ENCODE measurements at places on chromosomes 7 and 10.
A peak's percentile ranks its signal among the peaks of the same experiment; 100 is the strongest.

- DNase-seq: no peak
Measured at GRCh38 chr10:98244586-98244985, 23.4 kb downstream of the LOXL4 start.

DNA sequence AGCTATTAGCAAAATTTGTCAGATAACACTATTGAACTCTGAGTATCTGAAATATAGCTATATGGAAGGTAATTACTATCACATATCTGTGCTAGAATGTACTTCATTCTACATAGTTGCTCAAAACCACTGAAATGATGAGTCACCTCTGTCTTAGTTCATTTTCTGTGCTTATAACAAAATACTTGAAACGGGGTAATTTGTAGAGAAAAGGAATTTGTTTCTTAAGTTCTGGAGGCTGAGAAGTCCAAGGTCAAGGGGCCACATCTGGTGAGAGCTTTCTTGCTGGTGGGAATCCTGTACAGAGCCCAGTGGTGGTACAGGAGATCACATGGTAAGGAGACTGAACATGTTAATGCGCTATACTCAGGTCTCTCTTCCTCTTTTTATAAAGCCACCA is 41.9 kb upstream of the TNKS2 start:
- DNase-seq: peak; percentile 2

DNA sequence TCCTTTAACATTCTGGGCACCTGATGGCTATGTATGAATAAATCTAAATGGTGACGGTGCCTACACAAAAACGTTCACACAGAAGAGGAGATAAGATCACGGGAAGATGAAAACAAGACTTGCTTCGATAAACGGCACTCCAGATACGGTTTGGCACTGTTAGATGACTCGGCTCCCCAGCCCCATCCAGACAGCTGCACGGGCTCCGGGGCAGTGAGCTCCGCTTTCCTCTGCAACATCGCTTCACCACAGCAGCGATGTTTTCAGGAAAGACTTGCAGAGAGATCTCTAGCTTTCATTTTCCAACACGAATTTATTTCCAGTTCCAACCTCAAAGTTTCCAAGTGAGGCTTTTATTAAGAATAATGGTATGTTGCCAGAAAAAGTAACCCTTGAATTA is 132.1 kb downstream of the KLF6 start:
- no peak for DNase-seq

- DNase-seq: no peak
Measured at GRCh38 chr7:43112459-43112940, at the start of gene HECW1. HECW1 (plus strand) TSS chr7:43112647; CDS start chr7:43243906, 131,259 bp downstream.

DNA sequence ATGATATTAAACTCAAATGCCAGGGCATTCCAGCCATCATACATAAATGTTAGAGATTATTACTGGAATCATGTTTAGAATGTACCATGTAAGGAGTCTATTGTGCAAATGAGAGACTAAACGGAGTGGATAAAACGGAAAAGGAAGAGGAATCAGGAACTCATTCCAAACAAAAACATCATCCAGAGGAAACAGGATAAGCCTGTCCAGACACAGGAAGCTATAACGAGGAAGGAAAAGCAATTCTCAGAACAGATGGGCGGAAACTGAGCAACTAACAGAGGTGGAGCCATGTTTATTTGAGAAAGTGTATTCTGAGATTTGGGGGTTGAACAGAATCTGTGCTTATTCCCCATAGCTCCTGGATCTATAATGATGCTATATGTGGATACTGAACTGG is 52.3 kb upstream of the TRIM24 start:
- DNase-seq: no peak
